NCI-H526 (cell line): ENCODE measurements at places on chromosomes 16 and 17.
A peak's percentile ranks its signal among the peaks of the same experiment; 100 is the strongest.

GRCh38 chr16:79839466-79840341 is 239.2 kb upstream of the MAF start:
- no peak for DNase-seq

DNA sequence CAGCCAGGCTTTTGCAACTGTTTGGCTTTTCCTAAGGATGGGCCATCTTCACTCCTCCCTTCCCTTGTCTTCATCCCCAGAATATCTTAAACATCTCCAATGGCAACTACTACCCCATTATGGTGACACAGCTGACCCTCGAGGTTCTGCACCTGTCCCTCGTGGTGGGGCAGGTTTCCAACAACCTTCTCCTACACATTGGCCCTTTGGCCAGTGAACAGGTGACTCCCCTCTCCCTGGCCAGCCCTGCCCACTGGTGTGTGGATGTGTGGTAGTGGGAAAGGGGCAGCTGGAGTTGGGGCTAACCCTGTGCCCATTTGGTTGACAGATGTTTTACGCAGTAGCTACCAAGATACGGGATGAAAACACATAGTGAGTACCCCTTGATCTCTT is 4.7 kb downstream of the TMEM106A start:
- no peak for DNase-seq

DNA sequence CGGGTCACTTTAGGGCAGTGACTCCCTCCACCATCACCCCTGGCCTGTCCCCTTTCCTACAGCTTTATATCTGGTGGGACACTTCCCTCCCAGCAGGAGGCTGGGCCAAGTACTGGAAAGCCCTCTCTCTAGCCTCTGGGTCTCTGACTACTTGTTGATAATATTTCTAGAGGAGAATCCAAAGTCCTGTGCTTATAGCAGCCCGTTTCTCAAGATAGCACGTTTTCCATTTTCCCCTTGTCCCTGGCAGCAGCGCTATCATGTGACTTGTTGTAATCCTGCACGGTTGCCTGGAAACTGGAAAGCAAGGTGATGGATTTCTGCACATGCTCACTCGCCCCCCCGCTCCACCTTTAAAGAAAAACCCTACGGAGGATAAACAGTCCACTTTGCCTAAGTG is 3.3 kb upstream of the AXIN2 start:
- DNase-seq, result peak; percentile 15

DNA sequence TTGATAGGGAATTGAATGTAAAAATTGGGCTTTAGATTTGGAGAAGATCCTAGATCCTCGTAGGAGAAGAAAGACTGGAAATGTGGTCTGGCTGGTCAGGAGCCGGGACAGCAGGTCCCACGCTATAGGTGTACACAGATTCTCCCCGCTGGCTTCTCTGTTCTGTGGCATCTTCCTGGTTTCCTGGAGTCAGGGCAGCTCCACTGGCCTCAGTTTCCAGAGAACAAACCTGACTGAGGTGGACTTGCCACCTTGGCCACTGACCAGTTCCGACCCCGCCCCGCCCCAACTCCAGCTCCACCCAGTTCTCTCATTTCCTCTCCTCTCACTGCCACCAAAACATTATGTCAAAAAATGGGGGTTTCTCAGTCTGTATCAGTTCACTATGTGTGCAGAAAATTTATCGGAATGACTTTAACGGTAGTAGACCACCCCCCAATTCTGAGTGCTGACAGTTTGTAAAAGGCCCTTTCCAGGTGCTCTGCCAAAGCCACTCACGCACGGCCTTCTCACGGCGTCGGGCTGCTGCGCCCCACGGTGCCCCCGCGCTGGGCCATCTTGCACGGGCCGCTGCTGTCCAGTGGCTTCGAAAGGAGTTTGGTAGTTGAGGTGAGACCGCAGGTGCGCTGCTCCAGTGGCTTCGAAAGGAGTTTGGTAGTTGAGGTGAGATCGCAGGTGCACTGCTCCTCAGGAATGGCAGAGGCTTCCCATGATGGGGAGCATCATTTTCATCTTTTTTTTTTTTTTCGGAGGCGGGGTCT is 161.4 kb upstream of the CHMP6 start:
- DNase-seq, result no peak

DNA sequence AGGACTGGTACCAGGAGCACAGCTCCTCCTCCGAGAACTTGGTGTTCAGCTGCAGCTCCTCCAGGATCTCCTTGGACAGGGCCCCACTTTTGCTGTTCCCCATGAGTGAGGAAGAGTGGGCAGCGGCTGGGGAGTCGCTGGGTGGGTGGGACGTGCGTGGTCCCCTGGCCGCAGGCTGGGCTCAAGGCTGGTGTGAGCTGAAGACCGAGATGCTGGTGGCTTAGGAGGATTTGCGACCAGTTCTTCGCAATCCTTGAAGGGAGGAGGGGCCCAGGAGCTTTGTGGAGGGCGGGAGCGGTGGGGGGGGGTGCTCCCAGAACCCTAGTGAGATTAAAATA is at the start of gene RCVRN:
TSS of gene RCVRN (minus strand) at position 194 of the 338 bp plus-strand sequence. CDS start at position 103, 91 bp downstream.
- DNase-seq, result no peak

- no peak for DNase-seq
Measured at GRCh38 chr17:34549966-34550365, 29.4 kb upstream of the TMEM132E start.

DNA sequence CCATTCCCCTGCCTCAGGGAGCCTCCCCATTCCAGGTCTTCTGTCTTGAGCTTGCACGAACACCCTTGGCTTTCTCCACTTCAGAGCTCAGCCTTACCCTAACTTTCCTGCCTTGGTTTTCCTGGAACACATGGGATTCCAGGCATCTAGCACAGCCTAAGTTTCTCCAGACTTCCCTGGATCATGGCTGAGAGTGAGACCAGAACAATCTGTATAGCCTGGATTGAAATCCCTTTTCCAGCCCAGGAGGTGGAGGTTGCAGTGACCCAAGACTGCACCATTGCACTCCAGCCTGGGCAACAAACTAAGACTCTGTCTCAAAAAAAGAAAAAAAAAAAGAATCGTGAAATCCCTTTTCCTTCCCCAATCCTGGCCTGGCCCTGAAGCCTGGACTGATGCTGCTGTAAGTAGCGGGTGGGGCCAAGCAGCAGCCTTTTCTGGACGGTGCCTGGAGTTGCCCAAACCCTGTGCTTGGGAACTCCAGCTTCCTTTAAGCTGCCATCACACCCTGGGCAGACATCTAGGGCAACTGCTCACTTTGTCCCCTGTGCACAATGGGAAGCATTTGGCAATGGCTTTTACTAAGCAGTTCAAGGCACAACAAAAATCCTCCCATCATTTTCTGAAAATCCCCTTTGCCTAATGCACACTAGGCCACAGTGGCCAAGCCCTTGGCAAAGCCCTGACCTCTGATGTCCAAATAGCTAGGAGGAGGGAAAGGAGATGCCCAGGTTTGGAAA is 12.0 kb upstream of the SLC16A5 start:
- no peak for DNase-seq

DNA sequence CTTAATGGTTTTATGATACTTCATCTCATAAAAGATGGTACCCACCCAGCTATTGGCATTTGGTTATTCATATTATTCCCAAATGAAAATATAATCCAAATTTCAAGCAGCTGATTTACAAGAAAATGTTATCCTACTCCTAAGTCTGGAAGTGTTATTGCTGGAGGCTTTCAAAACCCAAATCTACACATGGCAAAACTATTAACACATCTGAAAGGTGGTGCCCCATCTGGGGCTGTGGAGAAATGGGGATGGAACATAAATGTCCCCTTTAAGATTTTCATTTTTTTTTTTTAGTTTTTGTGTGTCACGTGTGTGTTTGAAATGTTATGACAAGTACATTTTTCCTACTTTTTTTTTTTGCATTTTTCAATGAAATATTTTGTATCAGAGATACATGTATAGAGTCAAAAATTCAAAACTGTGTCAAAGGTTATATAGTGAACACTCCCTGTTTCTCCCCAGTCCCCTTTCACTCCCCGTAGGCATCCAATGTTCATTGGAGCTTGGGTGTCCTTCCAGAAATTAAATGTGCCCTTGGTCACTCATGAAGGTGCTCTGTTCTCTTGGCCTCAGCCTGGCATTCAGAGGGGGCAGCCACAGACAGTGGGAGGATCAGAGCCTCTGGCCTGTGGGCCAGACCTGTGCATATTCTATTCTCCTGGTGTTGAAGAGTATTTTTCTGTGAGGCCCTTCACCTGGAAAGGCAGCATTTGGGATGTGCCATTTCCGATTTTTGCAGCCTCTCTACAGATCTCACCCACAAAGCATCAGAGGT is 79.1 kb downstream of the CLEC16A start:
- no peak for DNase-seq

- no peak for DNase-seq
Measured at GRCh38 chr17:35069311-35069710, 5.8 kb upstream of the RFFL start.

DNA sequence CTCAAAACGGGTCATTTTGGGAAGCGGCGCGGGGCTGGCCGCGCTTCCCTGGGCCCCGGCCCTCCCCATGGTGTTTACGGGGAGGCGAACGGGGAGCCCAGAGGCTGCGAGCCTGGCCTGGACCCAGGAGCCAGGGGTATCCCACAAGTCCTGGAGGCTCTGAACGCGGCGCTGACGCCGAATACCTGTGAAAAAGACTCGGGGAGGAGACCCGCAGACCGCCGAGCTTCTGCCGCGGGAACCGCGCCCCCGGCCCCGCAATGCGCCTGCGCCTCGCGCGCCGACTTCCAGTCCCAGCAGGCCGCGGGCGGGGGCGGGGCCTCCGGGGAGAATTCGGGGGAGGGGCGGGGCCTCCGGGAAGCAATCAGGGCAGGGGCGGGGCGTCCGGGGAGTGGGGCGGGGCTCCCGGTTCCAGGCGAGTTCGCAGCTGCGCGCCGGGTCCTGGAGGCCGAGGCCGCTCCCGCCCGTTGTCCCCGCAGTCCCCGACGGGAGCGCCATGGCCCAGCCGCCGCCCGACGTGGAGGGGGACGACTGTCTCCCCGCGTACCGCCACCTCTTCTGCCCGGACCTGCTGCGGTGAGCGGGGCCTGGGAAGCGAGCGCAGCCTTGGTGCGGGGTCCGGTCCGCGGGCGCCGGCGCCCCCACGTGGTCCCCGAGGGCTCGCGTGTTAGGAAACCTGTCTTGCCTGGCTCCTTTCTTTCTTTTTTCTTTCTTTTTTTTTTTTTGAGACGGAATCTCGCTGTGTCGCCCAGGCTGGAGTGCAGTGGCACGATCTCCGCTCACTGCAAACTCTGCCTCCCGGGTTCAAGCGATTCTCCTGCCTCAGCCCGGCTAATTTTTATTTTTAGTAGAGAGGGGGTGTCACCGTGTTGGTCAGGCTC is at the start of gene DECR2:
TSS of gene DECR2 (plus strand) at position 418 of the 881 bp plus-strand sequence. CDS start at position 497, 79 bp downstream.
- peak; percentile 89 for DNase-seq

DNA sequence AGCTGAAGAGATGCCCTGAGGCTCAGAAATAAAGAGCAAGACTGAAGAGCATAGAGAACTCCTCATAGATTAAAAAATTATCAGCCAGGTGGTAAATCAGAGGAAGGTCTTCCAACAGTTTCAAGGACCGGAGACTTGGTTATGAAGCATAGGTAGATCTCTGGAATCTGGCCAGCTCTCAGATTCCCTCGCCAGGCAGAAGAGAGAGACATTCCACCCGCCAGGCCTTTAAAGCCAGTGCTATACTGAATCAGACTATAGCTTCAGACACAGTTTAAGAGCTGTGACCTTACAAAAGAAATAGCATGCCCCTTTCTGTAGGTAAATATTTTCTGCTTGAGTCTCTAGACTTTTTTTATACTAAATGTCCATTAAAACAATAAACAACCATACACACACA is 70.3 kb downstream of the NFATC3 start:
- no peak for DNase-seq

- peak; percentile 97 for DNase-seq
Measured at GRCh38 chr17:75549246-75550138, 24.0 kb downstream of the LLGL2 start.

DNA sequence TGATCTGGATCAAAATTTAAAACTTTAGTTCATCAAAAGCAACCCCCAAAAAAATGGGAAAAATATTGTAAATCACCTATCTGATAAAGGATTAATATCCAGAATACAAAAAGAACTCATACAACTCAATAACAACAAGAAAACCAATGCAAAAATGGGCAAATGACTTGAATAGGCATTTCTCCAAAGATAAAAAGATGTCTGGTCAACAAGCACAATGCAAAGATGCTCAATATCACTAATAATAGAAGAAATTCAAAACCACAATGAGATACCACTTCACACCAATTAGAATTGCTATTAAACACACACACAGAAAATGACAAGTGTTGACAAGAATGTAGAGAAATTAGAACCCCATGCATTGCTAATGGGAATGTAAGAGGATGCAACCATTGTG is 40.4 kb downstream of the UBE2G1 start:
- DNase-seq, result no peak

GRCh38 chr17:72125742-72126141 is 4.9 kb downstream of the SOX9 start:
- no peak for DNase-seq

GRCh38 chr17:80457236-80457856 is 19.1 kb downstream of the NPTX1 start:
- no peak for DNase-seq

DNA sequence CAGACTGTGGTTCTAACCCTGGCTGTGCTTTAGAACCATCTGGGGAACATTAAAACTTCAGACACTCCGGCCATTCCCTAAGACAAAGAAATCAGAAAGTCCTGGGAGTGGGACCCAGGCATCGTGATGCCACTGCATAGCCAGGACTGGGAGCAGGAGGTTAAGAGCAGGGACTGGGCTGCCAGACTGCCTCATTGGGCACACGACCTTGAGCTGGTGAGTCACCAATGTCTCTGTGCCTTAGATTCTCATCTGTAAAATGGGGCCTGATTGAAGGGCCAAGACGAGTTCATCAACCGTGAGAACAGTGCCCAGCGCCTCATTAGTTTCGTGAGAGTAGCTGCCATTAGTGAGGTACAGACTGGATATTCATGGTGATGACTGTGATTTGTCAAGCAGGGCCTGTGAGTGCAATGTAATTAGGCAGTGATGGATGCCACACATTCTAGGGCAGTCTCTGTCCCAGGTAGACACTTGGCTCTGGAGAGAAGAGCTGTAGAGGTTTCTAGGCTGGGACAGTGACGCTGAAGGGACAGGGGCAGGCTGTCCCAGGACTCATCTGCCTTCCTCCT is 196.8 kb downstream of the NTN1 start:
- no peak for DNase-seq

DNA sequence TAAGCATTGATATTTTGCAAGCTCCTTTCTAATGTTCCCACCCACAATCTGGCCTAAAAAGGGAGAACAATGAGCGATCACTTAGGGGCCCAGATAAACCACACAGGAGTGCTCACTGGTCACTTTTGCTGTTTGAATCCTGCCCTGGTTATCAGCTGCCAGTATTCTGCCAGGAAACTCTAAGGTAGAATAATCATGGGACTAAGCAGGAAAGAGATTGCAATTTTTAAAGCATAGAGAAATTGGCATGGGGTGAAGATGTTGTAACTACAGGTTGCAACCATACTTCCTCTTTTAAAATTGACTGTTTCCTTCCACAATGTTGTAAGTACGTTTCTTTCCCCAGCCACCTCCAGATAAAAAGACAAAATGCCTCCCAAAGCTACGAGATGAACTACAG is 251.2 kb upstream of the CDH11 start:
- DNase-seq, result no peak

GRCh38 chr17:51427856-51428255 is 167.5 kb downstream of the UTP18 start:
- DNase-seq, result no peak
